ENCODE measurements at places on chromosomes 1 and 21.

DNA sequence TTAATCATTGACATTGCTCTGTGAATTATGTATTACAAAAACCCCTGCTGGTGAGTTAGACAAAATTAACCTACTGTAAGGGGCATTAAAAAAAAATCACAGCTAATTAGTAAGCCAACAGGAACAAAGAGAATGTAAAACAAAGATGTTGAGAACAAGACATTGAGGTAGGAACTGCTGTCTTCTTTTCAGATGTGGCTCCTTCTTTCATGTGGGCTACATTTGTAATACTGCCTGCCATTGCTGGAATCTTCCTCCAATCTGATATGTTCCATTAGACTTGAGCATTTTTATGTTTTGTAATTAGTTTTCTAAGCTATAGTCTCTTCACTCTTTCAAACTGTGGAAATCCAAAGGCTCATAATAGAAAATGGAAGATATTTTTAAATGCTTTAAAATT lies 353.0 kb downstream of the ADGRL2 start:
- DNase-seq = no peak

- peak; percentile 63 for DNase-seq
Observed at GRCh38 chr1:17405898-17406759, 33.3 kb downstream of the RCC2 start.

- DNase-seq = no peak
Observed at GRCh38 chr1:30382496-30382895, 340.9 kb downstream of the MATN1 start.

GRCh38 chr1:58885998-58886397 lies 102.2 kb upstream of the JUN start:
- DNase-seq = peak; percentile 35

DNA sequence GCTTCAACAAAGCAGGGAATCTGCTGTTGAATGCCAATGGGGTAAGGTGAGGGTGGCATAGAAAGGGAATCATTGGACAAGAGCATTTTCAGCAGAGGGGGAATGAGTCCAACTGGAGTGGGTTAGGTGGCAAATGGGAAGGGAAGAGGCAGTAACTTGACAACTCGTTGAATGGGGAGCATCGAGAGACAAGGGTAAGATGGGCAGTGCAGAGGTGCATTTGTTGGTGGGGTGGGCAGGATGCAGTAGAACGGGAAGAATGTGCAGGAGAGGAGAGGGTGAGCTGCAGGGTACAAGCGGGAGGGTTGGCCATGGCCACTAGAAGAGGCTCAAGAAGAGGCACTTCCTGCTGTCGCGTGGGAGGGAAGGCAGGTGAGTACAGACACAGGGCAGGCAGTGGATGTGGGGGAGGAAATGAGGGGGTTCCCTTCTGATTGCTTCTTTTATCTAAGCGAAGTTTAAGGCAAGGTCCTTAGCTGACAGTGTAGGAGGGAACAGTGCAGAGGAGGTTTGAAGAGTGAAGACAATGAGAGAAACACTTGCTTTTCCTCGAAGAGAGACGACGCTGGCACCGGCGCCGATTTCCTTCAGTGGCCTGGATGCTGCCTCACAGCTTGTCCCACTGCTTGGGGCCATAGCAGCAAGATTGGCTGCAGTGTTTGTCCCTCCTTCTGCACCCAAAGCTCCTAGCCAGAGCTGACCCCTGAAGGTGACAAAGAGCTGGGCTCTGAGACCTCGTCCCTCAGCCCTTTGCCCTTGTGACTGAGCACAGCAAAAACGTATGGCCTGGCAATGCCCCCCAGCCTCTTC lies 3.2 kb upstream of the IKBKE start:
- DNase-seq = no peak

Measured in myocyte (in vitro differentiated cells).